HTR-8/SVneo (cell line): ENCODE measurements at places on chromosomes 12 and 14.
A peak's percentile ranks its signal among the peaks of the same experiment; 100 is the strongest.

DNA sequence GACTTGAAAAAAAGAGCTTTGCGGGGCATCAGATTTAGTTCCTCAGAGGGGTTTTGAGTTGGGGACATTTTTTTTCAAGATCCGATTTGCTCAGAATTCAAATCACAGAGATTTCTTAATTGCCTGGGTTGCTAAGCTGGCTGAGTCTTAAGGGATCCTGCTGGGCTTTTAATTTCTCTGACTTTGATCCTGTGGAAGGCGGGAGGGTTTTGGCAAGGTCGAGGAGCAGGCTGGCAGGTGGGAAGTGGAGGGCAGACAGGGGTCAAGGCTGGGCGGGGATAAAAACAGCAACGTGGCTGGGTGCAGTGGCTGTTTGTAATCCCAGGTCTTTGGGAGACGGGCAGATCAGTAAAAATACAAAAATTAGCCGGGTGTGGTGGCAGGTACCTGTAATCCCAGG is 33.5 kb upstream of the CCDC63 start:
- no peak for DNase-seq

- DNase-seq: no peak
Measured at GRCh38 chr14:100474196-100474595, 113.0 kb downstream of the BEGAIN start.

- no peak for DNase-seq
Measured at GRCh38 chr14:103819503-103820307, 27.7 kb downstream of the PPP1R13B start.

DNA sequence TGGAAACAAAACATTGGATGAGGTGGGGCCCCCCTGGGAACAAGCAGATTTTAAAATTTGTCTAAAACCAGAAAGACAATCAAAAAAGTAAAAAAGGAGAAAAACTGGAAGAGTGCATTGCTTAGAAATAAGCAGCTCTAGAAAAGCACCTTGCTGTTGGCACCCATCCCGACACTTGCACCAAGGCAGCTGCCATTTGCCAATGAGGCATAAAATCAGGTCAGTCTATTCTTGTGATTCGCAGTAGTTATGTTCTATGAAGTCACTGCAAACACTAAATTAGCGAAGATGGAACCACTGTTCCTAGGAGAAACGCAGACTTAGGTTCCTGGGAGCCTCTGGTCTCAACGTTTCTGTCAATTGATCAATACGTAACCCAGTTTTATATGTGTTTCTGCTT is 16.2 kb downstream of the VPS33A start:
- no peak for DNase-seq

DNA sequence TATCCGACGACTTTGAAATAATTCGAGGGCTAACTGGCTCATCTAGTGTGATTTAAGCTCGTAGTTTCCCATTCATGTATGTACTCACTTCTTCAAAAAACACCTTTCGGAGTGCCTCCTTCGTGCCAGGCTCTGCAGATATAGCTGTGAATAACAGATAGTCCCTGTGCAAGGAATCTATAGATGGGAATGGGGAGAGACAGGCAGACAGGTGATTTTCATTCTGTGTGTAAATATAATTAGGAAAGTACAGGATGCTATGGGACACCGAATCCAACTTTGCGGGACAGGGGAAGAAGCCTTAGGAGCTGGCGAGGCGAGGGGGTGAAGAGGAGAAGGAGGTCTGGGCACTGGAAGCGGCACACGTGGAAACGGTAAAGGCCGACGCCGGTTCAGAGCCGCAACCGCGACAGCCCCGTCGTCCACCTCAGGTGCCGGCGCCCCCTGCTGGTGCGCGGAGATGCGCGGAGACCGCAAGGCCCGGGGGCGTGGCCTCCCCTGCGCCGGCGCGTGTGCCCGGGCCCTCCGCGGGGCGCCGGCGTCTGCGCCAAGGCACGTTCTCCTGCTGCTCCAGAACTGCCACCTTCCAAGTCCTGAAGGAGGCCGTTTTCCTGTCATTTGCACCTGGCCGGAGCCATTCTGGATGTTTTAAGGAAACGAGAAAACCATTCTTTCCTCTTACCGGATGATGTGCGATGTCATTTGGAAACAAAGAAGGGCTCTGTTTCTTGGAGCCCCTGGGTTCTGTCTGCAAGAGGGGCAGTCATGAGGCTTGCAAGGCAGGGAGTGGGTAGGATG is 18.0 kb upstream of the CACNA1C start:
- DNase-seq: peak; percentile 85

DNA sequence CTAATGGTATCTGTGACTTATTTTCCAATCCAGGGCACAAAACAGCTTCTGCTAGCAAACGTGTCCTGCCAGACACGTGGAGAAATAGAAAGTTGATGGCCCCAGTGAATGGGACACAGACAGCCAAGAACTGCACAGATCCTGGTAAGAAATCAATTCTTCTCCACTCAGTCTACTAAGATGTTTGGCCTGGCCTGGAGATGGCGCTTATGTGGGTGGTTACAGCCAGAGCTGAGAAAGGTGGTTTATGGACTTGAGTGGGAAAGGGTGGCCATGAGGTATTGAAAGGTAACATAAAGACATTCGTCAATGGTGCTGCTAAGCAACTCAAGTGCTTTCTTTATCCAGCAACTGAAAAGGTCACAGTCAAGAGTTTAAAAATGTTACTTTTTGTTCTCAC is 2.9 kb downstream of the SLC24A4 start:
- DNase-seq: no peak

DNA sequence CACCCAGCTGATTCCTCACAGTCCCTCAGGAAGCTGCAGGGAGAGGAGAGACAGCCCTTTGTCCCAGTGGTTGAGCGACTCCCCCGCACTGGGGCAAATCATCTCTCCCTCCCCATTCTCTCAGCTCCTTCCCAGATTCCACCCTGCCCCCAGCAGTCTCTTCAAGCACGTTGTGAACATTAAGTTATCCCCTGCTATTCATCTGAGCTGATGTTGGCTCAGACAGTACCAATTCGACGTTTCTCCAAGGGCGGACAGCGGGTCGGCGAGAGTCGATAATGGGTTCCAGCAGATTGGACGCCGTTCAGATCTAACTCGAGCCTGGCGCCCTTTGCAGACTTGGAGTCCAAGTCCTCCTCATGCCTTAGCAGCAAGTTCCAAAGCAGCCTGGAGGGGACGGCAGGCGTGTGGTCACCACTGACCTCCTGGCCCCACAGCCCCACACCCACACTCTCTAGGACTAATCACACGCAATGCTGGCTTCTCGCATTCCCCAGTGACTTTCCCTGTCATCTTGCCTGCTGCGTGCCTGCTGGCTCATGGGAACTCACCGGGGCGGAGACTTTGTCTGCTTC is 245.9 kb downstream of the CHST11 start:
- DNase-seq: no peak

GRCh38 chr12:98578392-98578791 is 15.1 kb upstream of the SLC25A3 start:
- no peak for DNase-seq

DNA sequence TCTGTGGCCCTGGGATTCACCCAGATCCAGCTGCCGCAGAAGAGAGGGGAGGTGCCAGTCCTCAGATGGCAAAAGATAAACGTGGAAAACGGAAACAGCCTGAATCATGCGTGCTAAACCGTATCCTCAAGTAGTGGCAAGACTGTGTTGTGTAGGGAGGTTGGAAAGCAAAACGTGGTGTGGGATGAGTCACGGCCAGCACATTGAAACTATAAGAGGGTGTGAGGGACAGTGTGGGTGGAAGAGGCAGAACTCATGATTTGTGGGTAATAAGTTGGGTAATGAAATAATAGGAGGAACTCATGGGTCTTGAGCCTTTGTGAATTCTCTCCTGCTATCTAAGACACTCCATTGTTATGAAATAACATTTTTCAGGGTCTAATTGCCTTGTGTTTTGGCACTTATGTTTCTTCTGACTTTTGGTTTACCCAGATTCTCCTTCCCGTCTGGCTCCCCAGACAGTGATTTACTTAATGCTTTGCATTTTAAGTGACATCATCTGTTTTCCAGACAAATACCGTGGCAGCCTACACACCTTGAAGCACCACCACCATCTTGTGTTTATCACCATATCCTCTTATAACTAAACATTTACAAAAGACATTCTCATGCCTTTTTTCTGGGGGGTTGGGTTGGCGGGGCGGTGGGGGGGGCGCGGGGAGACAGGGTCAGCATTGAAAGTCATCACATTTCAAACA is 62.3 kb upstream of the PTCSC3 start:
- DNase-seq: peak; percentile 29

- no peak for DNase-seq
Measured at GRCh38 chr14:36316131-36316530, 4.3 kb downstream of the MBIP start.

DNA sequence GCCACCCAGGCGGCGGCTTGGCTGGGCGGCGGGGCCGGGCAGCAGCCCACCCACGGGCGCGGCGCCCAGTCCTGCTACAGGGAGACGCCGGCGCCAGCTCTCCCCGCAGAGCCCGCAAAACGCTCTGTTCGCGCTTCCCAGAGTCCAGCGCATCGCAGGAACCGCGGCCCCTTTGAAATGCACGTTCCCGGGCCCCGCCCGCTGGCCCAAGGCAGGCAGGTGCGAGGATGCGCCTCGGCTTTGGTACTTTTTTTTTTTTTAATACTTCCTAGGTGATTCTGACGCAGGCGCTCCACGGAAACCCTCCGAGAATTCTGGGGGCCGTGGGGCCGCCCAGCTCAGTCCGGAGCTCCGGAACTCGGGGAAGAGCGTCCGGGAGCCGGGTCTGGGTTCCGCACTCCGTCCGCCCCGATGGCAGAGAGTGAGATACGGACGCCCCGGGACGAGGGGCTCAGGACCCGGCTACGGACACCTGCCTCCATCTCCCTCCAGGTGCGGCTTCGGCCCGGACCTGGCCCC is 483 bp downstream of the POC1B start:
- peak; percentile 8 for DNase-seq

- peak; percentile 98 for DNase-seq
Measured at GRCh38 chr14:70907176-70907995, at the start of gene PCNX1. Gene PCNX1, plus strand, starts transcription at chr14:70907459. Its CDS starts 392 bp downstream, at chr14:70907851.

DNA sequence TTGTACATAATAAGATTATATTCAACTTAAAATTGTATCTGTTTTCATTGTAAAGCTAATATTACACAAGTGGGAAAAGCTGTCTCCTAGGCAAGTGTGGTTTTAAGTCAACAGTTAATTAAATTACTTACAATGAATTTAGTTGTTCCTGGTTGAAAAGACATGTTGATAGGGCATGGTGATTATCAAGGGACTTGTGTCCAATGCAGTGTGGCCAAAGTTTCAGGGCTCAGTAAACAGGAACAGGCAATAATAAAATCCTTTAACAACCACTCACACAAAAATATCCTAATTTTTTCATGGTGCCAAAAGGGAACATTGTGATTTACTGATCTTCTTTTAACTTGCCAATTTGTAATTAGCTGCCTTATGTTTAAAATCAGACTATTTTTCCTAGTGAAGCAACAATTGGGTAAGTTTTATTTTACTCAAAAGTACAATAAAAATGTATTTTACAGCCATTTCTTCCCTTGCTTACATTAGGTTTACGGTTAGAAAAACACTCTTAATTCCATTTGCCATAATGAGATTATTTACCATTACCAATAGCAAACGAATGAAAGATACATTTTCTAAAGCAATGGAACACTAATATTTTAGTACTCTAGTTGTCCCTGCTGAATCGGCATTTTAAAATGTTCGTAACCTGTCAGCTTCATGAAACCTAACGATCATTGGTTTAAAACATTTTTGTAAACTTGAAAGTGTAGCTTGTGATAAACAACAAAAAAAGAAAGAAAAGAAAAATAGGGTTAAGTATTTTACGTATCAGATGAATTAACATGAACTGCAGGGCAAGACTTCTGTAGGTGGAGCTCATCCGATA is 1.8 kb upstream of the WNK1 start:
- no peak for DNase-seq

DNA sequence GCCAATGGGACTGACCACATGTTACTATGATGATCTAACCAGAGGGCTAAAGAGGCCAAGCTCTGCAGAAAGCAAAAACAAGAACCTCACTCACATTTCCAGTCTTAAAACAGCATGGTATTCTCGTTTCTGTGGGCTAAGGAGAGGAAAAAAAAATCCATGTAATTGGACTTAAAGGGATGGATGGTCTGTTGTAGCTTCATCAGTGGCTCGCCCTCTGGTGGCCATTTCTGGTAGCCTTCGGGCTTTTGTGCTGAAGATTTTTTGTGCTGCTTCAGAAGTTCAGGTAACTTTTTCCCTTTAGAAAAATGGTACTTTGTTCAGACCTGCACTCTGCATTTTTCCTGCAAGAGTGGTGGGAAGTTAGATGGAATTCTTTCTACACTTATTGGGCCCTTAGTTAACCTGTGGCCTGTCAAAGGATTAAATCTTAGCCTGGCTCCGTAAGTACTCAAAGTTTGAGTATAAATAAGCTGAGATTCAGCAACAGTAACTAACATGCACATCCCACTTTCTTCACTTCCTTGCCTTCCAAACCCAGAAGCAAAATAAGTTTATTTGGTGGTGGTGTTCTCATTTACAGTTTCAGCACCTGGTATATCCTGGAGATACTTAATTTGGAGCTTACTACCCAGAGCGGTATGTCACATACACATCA is 22.3 kb downstream of the DCAF4 start:
- DNase-seq: peak; percentile 78

DNA sequence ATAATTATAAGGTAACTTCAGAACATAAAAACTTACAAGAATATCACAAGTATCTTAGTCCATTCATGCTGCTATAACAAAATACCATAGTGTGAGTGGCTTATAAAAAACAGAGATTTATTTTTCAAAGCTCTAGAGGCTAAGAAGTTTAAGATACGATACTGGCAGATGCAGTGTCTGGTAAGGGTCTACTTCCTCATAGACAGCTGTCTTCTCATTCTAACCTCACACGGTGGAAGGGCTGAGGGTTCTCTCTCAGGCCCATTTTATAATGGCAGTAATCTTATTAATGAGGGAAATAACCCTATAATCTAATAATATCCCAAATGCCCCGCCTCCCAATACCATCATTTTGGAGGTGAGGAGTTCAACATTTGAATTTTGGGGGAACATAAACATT is 23.7 kb upstream of the OSBPL8 start:
- no peak for DNase-seq

DNA sequence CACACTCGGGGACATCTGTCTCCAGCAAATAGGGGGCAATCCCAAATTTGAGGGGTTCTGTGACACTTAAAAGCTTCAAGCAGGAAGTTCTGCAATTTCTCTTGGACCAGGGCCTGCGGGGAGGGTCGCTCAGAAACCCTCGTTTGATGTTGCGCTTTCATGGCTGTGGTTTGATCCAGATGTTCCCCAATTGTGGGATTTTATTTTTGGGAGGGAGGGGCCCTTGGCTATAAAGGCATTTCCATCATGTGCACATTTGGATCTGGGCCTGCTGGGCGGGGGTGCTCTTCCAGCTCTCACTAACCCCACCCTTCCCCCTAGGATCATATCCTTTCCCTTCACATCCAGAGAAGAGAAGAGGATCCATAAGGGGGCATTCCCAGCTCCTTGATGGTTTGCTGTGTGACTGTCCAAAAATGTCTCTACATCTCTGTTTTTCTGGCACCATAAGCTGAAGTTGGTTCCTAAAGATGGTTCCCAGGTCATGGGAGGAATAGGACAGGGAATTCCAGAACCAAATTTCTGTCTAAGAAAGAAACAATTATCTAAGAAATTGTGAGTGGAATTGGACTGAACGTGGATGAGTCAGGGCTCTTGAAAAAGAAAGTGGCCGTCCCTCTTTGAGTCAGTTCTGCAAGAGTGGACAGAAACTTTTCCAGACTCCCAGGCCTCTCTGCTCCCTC is 47.2 kb downstream of the SMUG1 start:
- DNase-seq: no peak
